Uterus (tissue), 4 donors: ENCODE measurements at places on chromosomes 3 and 15. TPM values are rescaled to one million over a fixed set of nuclear protein-coding genes. Genes with fewer than 3 reads are reported as not detected.

Gene CRYGS
- not detected for total RNA-seq

Gene OXNAD1
- total RNA-seq, result 14.7 TPM

Gene ROPN1
- not detected for total RNA-seq

Gene HCLS1
- 21.0 TPM for total RNA-seq

Gene SLC12A8
- not detected for total RNA-seq

Gene NPRL2
- 26.2 TPM for total RNA-seq

Gene IRAK2
- 0.29 TPM for total RNA-seq

Gene SLC28A2
- total RNA-seq, result not detected

Gene GREM1
- 5.1 TPM for total RNA-seq

Gene HESX1
- total RNA-seq, result not detected

Gene IMP3
- total RNA-seq, result 32.9 TPM

Gene CISH
- 12.3 TPM for total RNA-seq

Gene ZNF774
- total RNA-seq, result 5.5 TPM

Gene RLBP1
- total RNA-seq, result not detected

Gene NANOGP8
- total RNA-seq, result 2.8 TPM

Gene SUCLG2
- 77.0 TPM for total RNA-seq

Gene TM2D3
- total RNA-seq, result 65.0 TPM

Gene MAP6D1
- not detected for total RNA-seq

Gene RASL12
- total RNA-seq, result 116 TPM

Gene FILIP1L
- total RNA-seq, result 99.1 TPM

Gene KNG1
- total RNA-seq, result not detected

Gene P2RY1
- total RNA-seq, result 30.7 TPM

Gene RHCG
- total RNA-seq, result not detected

Gene KLHDC8B
- 37.9 TPM for total RNA-seq

Gene ACKR2
- 6.2 TPM for total RNA-seq

Gene CSPG4
- 10.3 TPM for total RNA-seq

Gene CCDC9B
- total RNA-seq, result 5.9 TPM

Gene ARPIN
- total RNA-seq, result 29.4 TPM

Gene DNAJA4
- 2.6 TPM for total RNA-seq

Gene TM4SF4
- total RNA-seq, result 5.6 TPM

Gene GPR149
- not detected for total RNA-seq

Gene MCF2L2
- total RNA-seq, result 1.5 TPM

Gene WNT7A
- total RNA-seq, result 0.21 TPM

Gene TMCC1
- total RNA-seq, result 52.2 TPM

Gene RTP1
- not detected for total RNA-seq

Gene CELSR3
- 1.3 TPM for total RNA-seq

Gene INKA1
- 3.1 TPM for total RNA-seq

Gene RPUSD3
- 35.8 TPM for total RNA-seq

Gene FAM81A
- 1.5 TPM for total RNA-seq

Gene CADM2
- 0.85 TPM for total RNA-seq

Gene RETNLB
- not detected for total RNA-seq

Gene FHIT
- 8.8 TPM for total RNA-seq

Gene SCAANT1
- not detected for total RNA-seq

Gene ARRDC4
- 20.0 TPM for total RNA-seq

Gene PLIN1
- 0.26 TPM for total RNA-seq

Gene CPLX3
- total RNA-seq, result not detected

Gene ARGFX
- total RNA-seq, result not detected

Gene C2CD4B
- not detected for total RNA-seq

Gene CD96
- 2.4 TPM for total RNA-seq

Gene MUC20
- total RNA-seq, result 7.3 TPM

Gene C3orf52
- total RNA-seq, result 0.51 TPM

Gene EPHA6
- total RNA-seq, result 7.3 TPM
